Right hindlimb (tissue), 1 donor: ENCODE measurements at places on chromosomes 11 and 22.

- no peak for DNase-seq
Observed at GRCh38 chr11:118277312-118277711, 13.2 kb upstream of the MPZL2 start.

DNA sequence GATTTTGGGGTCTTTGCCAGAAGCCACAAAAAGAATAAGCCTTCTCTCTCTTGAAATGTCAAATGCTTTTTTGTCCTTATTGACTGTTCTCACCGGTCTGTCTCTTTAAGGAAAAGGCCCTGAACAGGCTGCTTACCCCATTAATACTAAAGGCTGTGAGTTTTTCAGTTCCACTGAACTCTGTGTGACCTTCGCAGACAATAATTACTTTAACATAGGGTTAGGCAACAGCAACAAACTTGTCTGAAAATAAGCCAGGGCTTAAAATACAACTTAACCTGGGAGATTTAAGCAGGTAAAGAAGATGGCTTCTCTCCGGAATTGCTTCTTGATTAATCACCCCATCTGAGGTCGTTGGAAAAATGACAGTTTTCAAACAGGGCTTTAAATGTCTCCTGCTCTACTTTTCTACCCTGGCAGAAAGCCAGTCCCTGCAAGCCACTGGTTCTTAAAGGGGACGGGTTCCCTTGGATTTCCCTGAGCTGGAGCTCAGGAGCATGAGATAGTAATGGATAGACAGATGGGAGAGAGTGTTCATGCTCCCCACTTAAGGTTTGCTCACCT, 69.4 kb downstream of the ARL14EP start:
- peak; percentile 51 for DNase-seq

- no peak for DNase-seq
Observed at GRCh38 chr11:130769782-130770535, 146.3 kb downstream of the SNX19 start.

GRCh38 chr22:49487950-49488349, 339.7 kb downstream of the BRD1 start:
- DNase-seq = no peak

- no peak for DNase-seq
Observed at GRCh38 chr22:48198489-48199459, 1436.3 kb downstream of the TBC1D22A start.

- no peak for DNase-seq
Observed at GRCh38 chr11:129699711-129700304, 115.8 kb upstream of the TMEM45B start.

DNA sequence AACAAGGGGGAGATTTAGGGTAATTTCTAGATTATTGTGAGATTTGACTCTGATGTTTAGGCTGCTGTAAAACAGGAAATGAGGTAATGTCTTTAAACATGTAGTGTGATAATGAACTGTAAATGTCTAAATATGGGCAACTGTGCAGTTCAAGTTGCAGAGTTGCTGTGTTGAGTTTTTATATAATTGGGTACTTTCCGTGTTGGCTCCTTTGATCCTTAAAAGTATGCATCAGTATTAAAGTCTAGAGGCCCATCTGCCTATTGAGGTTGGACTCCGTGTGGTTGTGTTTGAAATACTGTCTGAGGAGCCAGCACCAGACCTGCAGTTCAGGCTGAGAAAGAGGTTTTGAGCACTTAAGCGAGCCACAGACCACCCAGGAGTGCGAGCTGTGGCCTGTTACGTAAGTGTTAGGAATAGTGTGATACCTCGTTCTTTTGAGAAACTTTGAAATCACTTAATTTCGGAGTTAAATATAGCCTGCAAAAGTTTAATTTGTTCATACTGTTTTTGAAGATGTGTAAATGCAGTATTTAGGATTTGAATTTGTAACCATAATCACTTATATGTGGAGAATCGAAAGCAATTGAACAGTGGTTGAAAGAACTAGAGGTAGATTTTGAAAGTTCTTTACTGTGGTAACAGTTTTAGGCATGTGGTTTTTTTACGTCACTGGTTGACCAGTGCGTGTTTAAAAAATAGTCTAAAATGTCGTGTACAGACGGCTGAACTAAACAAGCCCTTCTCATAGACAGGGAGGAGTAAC, 9.0 kb downstream of the FAM118A start:
- peak; percentile 42 for DNase-seq

DNA sequence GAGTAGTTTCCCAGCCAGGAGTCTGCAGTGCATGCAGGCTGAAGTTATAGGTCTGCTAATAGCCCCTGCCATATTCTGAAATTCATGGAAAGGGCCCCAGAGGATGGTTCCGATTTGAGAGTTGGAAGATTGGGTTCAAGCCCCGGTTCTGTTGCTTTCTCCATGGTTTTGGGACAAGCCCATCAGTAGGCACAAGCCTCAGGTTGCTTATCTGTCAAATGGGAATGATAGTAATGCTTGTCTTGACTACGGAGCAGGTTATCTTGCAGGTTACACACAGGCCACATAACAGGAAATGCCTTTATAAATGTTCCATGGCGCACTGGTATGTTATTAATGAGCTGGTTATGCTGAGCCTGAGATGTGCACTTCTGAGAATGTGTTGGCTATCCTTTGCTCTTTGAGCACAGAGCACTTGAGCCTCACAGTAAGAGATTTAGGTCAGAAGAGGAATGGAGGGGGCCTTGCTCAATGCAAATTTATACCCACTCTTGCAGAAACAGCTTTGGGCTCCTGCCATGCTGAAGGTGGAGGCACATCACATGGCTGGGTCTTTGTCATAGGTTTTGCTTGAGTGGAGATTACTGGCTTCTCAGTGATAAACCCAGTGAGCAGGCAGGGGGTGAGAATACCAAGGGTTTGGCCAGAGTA, 47.1 kb downstream of the ZNRF3 start:
- DNase-seq = no peak

DNA sequence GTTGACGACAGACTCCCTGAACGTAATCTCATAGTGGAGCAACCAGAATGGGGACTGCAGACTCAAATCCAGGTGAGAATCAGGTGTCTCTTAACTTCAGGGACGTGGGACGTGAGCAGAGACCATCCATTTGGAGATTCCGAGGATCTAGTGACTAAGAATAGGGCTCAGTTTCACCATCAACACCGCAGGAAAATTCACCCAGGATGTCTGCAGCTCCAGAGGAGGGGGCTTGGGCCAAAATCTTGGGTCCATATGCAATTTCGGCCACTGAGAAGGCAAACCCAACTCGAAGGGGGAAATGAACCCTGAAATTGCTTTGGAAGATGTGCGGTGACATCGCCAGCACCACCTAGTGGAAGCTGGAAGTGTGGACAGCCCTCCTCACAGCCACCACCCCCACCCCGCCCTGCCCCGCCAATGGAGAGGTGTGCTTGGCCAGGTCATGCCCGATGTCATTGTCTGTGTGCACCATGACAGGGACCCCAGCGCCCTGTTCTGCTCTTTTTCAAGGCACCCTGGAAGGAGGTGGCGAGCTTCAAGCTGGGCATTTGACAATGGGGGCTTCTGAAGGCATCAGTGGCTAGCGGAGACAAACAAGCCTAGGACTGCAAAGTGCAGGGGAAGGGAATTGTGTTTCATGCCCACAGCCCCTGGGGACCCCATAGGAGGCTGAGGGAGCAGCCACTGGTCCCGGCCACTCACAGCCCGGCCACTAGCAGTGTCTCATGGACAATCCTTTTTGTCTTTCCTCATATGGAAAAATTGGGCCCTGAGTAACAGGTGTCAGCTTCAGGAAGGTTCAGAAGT, 24.8 kb downstream of the APOL1 start:
- DNase-seq = no peak

DNA sequence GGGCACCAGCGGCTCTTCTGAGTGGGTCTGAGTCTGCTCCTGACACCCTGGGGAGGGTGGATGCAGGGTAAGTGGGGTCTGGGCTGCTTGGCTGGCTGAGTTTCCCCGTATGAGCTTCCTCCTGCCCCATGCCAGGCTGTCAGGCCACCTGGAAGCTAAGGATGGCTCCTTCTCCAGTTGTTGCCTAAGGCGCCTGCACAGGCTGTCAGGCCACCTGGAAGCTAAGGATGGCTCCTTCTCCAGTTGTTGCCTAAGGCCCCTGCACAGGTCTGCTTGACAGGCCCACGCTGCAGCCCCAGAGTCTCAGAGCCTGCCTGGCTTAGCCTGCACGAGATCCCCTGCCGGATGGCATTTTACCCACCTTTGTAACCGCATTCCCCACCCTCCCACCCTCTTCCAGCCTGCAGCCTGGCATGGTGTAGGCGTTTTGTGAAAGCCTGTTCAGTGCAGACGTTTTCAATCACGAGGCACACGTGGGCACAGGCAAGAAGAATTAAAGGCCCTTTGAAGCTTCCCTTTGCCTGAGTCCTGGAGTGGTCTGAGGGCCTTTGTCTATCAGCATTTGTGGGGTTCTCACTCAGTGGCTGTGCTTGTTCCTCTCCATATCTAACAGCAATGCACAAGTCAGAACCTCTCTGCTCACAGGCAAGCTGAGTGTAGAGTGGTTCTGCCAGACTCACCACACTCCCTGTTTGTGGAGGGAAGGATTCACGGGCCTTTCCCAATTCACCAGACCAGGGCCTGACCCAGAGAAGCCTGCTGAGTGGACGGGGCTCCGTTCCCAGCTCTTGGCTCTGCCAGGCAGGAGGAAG, 40.2 kb upstream of the B3GAT1 start:
- no peak for DNase-seq

DNA sequence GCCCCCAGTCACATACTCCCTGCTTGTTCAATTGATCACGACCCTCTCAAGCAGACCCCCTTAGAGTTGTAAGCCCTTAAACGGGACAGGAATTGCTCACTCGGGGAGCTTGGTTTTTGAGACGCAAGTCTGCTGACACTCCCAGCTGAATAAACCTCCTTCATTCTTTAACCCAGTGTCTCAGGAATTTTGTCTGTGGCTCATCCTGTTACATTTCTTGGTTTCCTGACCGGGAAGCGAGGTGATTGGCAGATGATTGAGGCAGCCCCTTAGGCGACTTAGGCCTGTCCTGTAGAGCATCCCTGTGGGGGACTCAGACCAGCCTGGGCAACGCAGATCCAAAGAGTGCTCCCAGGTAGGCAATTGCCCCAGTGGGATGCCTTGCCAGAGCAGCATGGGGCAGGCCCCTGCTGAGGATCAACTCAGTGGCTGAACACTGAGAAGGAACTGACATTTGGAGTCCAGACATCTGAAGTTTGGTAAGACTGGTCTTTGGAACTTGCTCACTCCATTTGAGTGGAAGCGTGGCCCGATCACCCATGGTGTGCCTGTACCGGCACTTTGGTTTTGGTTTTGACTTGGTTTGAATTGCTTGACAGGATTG, 51.5 kb downstream of the NEU3 start:
- no peak for DNase-seq

GRCh38 chr22:43118953-43119458, 8.5 kb downstream of the BIK start:
- no peak for DNase-seq

DNA sequence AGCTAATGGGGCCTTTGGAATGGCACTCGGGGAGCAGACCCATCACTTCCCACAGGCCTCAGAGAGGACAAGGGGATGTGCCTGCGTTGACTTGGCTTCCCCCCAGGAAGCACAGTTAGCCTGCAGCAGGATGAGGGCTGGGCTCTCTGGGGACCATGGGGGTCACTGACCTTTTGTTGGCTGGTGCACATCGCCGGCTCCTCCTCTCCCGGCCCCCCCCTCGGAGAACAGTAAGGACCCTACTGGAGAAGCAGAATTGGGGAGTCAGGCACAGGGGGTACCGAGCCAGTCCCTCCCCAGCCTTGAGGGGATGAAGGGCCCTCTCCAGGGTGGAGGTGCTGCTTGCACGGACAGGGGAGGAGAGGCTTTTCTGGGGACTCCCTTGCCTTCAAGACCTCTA, 32.8 kb downstream of the NRXN2 start:
- no peak for DNase-seq

- DNase-seq = no peak
Observed at GRCh38 chr11:75572744-75573143, 10.7 kb downstream of the SERPINH1 start.

DNA sequence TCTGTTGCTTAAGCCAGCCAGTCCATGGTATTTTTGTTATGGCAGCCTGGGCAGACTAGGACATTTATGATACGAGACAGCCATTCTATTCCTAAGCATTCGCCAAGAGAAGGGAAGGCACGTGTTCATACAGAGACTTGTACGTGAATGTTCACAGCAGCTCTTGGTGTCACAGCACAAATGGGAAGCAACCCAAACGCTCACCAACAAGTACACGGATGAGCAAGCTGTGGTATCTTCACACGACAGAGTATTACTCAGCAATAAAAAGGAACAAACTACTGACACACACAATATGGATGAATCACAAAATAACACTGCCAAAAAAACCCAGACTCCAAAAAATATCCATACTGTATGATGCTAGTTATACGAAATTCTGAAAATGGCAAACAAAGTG, 85.1 kb downstream of the PHF21B start:
- DNase-seq = no peak

- no peak for DNase-seq
Observed at GRCh38 chr11:14021738-14022137, 59.2 kb downstream of the SPON1 start.

DNA sequence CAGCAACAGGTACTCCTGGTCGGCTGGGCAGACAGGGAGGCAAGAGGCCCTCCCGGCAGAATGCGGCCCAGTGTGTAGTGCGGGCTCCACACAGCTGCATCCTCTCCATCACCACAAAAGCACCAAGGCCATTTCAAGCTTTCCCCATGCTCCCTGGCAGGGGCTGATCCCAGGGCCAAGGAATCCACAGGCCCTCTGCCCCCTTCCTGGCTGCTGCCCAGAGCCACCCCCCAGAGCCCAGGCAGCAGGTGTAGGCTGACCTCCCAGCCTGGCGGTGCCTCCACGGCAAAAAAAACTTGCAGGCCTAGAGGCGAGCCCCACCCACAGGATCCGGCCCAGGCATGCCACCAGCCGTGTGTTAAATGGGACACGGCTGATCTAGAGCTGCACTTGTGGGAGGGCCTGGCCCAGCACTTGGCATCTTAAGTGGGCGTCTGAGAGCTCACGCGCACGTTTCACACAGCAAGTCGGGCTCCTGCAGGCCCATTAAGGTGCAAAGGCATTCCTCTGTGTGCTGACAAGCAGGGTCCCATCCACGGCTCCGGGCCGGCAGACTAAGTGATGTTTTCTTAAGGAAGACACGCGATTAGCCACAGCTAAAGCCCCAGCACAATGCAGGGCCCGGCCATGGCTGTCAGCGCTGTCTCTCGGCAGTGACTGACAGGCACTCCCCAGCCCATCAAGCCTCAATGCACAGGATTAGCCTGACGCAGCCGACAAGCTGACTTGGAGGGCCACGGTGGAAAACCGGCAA, 19.8 kb upstream of the GNB1L start:
- DNase-seq = peak; percentile 59
